ENCODE measurements at places on chromosomes 3 and 15.

GRCh38 chr3:12944849-12945248 lies 103.5 kb upstream of the RPL32 start:
- DNase-seq: no peak

GRCh38 chr3:165343185-165343584 lies 147.0 kb upstream of the SLITRK3 start:
- no peak for DNase-seq

DNA sequence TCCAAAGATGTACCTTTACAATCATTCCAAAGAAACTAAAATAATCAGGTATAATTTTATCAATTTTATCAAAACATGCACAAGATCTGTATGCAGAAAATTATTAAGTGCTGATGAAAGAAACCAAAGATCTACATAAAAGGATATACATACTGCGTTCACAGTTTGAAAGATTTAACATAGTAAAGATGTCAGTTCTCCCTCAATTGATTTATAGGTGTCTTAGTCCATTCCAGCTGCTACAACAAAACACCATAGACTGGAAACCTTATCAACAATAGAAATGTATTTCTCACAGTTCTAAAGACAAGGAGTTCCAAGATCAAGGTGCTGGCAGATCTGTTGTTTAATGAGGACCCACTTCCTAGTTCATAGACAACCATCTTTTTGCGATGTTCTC lies 189.0 kb upstream of the CCDC54 start:
- DNase-seq: no peak

GRCh38 chr3:73470860-73471259 lies 153.9 kb downstream of the PDZRN3 start:
- no peak for DNase-seq

All from inflammatory macrophage treated with lipopolysaccharide for 4 hours (primary cell).